ENCODE measurements at places on chromosomes 4 and X. TPM values are rescaled to one million over a fixed set of nuclear protein-coding genes. Genes with fewer than 3 reads are reported as not detected.

DNA sequence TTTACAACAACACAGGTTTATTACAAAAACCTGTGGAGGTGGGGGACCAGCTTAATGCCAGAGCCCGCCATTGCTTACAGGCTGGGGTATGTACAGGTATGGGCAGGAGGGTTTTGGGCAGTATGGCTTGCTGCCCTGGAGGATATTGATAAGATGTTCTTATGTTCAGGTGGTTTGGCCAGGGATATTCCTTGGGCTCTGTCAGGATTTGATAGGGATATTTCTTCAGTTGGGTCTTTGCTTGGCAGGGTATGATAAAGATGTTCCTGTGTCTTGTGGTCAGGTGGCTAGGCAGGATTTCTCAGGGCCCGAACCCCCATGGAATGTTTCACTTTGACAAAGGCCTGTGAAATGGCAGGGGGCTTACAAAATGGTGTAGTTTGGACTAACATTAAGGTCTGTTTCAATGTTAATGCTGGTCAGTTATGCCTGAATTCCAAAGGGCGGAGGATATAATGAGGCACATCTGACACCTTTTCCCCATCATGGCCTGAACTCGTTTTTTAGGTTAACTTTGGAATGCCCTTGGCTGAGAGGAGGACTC lies 3.1 kb downstream of the MGST2 start:
- no peak for DNase-seq

Gene MAGEB17
- 0.17 TPM for polyA plus RNA-seq

Gene TSPAN7
- 86.8 TPM for polyA plus RNA-seq

Gene CT47B1
- not detected for polyA plus RNA-seq

- no peak for DNase-seq
Observed at GRCh38 chrX:31679861-31680260, 608.0 kb upstream of the FTHL17 start.

- no peak for DNase-seq
Observed at GRCh38 chrX:107624893-107625292, 3.4 kb upstream of the PRPS1 start.

Gene TASL
- 0.09 TPM for polyA plus RNA-seq

Measured in psoas muscle (tissue), 8 donors.